T-helper 9 cell (primary cell): ENCODE measurements at places on chromosomes 4 and X.
A peak's percentile ranks its signal among the peaks of the same experiment; 100 is the strongest.

- no peak for DNase-seq
Measured at GRCh38 chrX:71215338-71215912, 7.6 kb upstream of the GJB1 start.

- no peak for DNase-seq
Measured at GRCh38 chrX:120310861-120311726, at the start of gene TMEM255A. TSS of gene TMEM255A (minus strand) at chrX:120311461. CDS start at chrX:120311309, 152 bp downstream.

DNA sequence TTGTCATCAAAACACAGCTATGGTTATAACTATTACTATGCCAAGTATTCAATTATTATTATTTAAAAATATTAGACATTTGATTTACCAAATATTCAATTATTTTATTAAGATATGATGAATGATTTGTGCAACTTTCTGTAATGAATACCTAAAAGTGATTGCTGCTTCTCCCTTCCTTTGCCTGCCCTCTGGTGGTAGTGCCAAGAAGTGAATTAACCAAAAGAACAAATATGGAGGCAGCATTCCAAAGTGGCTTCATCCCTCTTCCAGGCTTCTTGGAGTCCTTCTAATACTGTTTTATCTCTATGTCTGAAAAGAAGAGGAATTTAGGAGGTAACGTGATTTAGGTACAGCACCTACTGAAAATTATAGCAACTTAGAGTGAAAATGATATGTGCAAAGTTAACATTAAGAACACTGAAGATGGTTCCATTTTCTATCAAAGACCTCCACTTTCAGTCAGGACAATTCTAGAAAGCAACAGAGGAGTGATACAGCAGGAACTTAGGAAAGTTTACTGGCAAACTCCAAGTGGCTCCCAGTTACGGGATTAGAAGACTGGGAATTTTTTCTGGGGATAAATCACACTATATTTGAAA lies 43.0 kb downstream of the ENPEP start:
- DNase-seq = peak; percentile 16

DNA sequence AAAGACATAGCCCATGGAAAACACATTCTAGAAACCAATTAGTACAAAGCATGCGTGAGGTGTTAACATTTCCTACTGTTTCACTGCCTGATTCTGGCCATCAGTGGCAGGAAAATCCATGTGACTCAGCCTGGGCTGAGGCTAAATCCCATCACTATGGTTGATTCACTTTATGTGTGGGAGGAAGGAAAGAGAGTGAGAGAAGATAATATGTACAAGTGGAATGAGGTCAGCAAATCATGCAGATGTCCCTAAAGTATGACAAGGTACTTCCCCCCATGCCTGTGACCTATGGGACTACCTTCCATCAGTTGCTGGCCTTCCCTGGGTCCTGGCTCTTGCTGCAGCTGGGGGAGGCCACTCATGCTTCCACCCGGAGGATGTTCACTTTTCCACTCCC lies 64.2 kb upstream of the MAP3K15 start:
- DNase-seq = no peak

GRCh38 chr4:138707746-138708677 lies 307.6 kb upstream of the NOCT start:
- no peak for DNase-seq

DNA sequence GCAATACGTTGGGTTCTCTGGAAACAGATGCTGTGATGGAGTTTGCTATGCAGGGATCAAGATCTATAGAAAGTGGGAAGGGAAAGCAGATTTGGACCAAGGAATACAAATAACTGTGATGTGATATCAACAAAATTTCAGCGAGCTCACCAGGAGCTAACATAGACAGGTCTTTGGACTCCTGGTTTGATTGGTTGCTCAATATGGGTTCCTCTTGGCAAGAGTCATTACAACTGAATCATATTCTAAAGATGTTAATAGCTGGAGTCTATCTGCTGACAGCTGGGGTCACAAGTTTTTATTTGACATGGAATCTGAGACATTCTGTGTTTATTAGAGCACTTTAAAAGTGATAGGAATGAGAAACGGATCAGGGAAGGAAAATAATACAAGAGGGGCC lies 637.6 kb upstream of the GNPDA2 start:
- DNase-seq = no peak

DNA sequence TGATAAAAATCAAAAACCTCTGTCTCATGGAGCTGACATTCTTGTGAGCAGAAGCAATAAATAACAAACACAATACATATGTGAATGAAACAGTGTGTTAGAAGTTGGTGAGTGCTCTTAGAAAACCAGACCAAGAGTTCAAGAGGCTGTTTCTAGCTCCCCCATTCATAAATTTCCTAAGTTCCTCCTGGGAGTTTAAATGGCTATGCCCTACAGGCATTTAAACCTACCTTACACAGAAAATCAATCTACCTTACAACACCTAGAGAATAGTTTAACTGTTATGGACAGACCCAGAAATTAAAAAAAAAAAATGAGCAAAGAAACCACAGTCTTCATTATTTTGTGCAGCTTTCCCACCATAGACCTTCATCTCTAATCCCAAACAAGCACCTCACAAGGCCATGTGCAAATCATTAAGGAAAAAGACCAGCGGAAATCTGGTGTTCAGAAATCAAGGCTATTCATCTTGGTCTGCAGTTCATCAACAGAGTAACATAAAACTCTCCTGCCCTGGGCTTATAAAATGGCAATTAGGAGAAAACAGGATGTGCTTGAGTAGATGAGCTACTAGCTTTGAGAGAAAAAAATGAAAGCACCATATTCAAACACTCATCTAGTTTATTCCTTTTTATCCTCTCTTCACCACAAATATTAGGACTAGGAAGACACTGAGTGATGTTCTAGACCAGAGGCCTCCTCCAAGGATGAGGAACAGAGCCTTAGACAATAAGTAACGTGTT lies 147.2 kb downstream of the SHROOM3 start:
- DNase-seq = no peak

GRCh38 chrX:40197071-40197470 lies 99.3 kb upstream of the BCOR start:
- no peak for DNase-seq

DNA sequence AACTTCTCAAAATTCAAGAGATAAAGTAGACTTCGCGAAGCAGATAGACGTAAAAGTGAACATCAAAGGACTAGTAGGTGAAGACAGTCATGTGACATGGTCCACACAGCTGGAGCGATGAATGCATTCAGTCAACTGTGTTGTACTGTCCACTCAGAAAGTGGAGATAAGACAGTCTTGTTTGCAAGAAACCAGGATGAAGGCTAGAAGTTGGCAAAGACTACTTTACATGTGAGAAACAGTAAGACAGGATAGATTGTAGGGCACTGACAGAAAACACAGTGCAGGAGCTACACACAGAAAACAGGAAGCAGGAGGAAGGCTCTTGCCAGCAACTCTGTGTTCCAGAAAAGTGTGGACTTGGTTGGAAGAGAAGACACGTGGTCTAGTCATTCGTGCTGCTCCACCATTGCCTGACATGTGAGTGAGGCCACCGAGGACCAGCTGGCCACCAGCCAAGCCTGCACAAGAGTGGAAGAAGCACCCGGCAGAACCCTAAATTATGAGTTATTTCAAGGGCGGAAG lies 78.9 kb downstream of the FAT1 start:
- no peak for DNase-seq

- DNase-seq = no peak
Measured at GRCh38 chrX:132411310-132411977, 77.4 kb downstream of the MBNL3 start.

DNA sequence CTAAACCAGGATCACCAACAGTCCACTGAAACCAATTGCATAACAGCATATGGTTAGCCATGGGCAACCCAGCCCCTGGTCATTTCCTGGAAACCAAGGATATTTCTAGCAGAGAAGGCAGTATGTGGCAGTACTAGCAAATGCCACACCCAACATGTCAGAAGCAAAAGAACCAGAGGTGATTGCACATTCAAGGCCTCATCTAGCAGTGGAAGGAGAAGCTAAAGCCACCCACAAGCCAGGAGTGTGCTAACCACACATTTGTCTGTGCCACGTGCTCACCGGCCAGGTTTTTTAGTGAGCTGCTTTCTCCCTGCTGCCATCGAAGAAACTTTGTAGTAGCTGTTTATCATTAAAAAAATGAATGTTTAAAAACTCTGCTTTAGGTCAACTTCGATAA lies 42.0 kb downstream of the TEC start:
- DNase-seq = no peak

GRCh38 chrX:17369309-17369708 lies 5.7 kb upstream of the NHS start:
- DNase-seq = no peak

DNA sequence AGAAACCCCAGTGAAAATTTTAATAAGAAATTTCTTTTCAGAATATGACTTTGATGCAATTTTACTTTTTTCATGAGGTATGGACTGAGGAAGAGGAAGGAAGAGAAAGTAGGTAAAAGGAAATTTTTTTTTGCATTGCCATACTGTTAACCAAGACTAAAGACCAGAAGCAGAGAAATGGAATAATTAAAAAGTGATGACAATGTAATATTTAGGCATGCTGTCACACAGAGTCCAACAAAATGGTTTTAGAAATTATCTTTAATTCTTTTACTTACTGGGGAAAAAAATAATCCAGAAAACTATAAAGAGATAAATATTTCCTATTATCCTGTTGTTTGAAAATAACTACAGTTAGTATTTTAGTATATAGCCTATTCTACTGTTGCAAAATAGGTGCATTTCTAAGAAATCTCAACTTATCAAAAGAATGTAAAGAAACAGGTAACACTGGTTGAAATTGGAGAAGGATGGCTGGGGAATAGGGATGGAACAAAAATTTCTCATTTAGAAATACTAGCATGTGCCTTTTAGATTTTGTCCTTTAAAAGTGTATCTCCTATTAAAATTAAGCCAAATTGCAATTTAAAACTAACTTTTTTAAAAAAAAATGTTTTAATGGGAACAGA lies 92.6 kb downstream of the ANXA3 start:
- no peak for DNase-seq

DNA sequence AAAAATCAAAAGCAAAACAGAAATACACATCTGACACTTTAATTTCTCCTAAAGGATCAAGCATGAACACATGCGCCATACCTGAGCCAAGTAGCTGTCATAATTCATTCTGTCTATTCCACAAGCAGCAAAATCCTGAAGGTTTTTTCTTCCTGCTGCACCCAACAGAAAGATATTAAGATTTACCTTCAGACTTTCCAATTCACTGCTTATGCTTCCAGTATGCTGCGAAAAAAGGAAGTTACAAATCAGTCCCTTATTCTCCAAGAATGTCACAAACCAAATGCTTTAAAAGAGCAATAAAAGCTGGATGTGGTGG lies 29.2 kb upstream of the FGFBP2 start:
- DNase-seq = no peak

DNA sequence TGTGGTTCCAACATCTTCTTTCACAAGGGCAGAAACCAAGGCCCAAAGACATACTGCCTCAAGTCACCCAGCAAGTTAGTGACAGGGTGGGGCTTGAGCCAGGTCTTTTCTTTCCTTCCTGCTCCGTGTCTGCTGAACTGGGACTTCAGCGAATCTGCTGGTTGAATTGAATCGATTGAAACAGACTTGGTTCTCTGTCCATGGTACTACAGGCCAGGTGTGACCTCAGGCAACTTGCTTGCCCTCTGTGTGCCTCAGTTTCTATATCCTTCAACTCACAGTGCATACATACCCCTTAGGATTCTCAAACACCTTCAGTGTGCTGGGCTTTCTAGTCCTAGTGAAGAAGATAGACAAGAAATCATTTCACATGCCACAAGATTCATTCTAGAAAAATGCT lies 2.0 kb upstream of the ABLIM2 start:
- no peak for DNase-seq

- DNase-seq = no peak
Measured at GRCh38 chr4:26905172-26905571, 44.5 kb downstream of the STIM2 start.

DNA sequence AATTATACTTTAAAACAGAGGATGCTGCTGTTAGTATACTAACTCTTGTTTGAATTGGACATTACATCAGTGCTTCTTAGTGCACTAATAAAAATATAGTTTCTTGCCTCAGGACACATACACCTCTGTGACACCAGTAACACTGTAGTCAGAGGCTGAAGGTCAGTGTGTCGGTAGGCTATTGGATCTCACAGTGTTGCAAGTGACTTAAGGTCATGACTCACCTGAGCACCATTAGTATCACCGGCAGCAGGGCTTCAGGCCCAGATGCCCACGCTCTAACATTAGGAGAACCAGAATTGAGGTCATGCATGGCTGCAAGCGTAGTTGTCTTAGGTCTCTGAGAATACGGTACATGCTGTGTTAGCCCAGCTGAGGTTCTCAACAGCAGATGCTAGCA lies 15.2 kb downstream of the ETDC start:
- no peak for DNase-seq

- no peak for DNase-seq
Measured at GRCh38 chrX:129653971-129654651, 645 bp downstream of the APLN start.

DNA sequence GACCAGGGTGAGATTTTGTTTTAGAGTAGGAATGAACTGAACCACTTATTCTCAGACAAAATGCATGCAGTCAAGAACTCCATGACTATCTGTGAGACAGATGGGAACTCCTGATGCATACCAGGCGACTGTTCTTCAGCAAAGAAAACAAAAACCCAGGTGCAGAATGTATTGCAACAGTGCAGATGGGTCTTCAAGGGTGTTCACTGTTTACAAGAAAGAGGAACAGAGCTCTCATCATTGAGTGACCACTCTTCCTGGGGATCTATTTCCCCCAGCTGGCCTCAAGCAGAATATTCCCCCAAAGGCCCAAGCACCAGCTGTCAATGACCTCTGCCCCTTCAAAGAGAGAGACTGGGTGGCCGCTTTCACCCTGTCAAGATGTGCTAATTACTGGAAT lies 39.7 kb upstream of the BMP3 start:
- DNase-seq = no peak

DNA sequence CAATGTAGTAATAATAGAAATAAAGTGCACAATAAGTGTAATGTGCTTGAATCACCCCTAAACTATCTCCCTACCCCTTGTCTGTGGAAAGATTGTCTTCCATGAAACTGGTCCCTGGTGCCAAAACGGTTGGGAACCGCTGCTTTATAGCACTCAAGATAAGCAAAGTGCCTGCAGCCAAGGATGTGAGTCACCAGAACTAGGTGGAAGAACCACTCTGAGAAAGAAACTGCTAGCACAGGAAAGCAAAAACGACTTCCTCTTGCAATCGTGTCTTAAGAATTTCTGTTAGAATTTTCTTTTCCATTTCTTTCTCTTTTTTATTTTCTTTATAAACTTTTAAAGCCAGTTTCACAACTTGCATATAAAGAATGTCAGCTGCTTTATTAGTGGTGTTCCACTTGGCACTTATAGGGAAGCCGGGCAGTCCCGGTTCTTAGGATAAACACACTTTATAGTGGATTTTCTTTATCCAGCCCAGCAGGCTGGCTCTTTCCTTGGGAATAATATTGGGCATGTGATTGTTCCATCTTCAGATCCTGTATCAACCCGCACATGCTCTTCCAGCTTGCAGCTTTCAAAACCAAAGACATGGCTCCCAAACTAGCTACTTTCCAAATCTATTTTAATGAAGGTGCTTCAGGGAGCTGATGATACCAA lies 32.3 kb upstream of the CXCL8 start:
- no peak for DNase-seq

DNA sequence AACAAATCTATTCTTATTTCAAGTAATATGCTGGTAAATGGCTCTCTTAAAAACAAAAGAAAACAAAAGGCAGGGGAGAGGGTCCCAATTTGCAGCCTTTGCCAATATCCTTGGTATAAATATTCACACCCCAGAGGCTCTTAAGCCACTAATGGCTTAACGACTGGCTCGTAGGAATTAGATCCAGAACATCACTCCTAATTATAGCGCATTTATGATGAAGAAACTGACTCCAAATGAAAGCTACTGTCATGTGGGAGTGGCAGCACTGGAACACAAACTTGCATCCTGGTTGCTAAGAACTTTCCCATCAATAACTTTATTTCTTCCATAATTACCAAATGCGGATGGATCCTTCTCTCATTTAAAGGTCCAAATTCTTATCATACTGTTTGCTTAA lies 138.7 kb downstream of the FRYL start:
- DNase-seq = no peak
